ENCODE measurements at places on chromosomes 13 and 19.

DNA sequence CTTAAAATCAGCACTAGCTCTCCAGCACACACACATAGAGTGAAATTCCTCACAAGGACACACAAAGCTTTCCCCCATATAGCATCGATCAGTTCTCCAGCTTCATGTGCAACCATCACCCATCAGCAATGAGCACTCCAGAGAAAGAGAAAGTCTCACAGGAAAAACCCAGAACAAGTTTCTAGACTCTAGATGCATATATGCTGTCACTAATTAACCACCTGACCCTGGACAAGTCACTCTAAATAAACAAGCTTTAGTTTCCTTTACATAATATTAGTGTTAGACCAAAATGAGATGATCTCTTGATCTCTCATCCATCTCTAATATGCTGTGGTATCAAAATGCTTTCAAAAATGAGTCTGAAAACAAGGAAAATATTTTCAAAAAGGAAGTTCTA, 81.2 kb downstream of the TBC1D4 start:
- H3K36me3 ChIP-seq: no peaks in the 10 kb centered on the region
- no peak overlapping the region for H3K27ac ChIP-seq
- no peak overlapping the region for H3K4me3 ChIP-seq
- no peak for DNase-seq
- H3K27me3 ChIP-seq: peaks cover 14% of the 10 kb centered on the region
- H3K4me1 ChIP-seq: no peaks in the 10 kb centered on the region

DNA sequence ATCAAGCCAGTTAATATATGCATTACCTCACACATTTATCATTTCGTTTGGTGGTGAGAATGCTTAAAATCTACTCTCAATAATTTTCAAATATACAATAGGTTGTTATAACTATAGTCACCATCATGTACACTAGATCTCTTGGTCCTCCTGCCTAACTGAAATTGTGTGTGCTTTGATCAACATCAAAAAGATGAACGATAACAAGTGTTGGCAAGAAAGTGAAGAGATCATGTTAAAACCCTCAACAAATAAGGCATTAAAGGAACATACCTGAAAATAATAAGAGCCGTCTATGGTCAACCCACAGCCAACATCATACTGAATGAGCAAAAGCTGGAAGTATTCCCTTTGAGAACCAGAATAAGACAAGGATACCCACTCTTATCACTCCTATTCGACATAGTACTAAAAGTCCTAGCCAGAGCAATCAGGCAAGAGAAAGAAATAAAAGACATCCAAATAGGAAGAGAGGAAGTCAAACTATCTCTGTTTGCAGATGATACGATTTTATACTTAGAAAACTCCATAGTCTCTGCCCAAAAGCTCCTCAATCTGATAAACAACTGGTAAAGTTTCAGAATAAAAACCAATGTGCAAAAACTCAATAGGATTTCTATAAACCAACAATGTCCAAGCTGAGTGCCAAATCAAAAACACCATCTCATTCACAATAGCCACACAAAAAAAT, 27.9 kb upstream of the OR10H1 start:
- peaks cover 21% of the 10 kb centered on the region for H3K4me1 ChIP-seq
- no peak overlapping the region for H3K4me3 ChIP-seq
- H3K36me3 ChIP-seq: no peaks in the 10 kb centered on the region
- no peaks in the 10 kb centered on the region for H3K27me3 ChIP-seq
- H3K27ac ChIP-seq: peak overlapping the region; percentile 22

- no peak overlapping the region for H3K27ac ChIP-seq
- no peaks in the 10 kb centered on the region for H3K27me3 ChIP-seq
- H3K36me3 ChIP-seq: no peaks in the 10 kb centered on the region
- DNase-seq: peak; percentile 32
- peaks cover 62% of the 10 kb centered on the region for H3K4me1 ChIP-seq
Observed at GRCh38 chr13:40318366-40318765, 348.1 kb downstream of the FOXO1 start.

- peaks cover 11% of the 10 kb centered on the region for H3K27me3 ChIP-seq
- H3K4me1 ChIP-seq: no peaks in the 10 kb centered on the region
- no peak overlapping the region for H3K4me3 ChIP-seq
- H3K36me3 ChIP-seq: no peaks in the 10 kb centered on the region
Observed at GRCh38 chr13:36251526-36251925, 37.2 kb upstream of the SOHLH2 start.

DNA sequence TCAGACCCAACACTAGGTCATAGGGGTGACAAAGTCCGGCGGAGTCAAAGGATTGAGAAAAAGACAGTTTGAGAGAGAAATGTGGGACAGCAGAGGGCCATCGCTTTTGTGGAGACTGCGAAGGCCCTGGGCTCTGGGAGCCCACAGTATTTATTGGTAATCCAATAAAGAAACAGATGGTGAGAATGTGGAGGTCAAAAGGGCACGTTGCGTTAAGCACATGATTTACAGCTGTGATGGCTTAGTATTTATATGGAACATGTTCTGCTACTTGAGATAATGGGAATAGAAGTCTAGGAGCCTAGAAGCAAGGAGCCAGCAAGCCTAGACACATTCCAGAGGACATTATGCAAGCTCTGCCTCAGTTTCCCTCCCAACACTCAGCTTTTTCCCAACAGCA, 2521.1 kb downstream of the PCDH9 start:
- H3K27me3 ChIP-seq: no peaks in the 10 kb centered on the region

GRCh38 chr13:39599842-39600241, 3.2 kb downstream of the LHFPL6 start:
- H3K4me3 ChIP-seq: no peak overlapping the region
- H3K27me3 ChIP-seq: peaks cover 36% of the 10 kb centered on the region
- H3K27ac ChIP-seq: no peak overlapping the region
- no peaks in the 10 kb centered on the region for H3K36me3 ChIP-seq
- DNase-seq: no peak
- peaks cover 6% of the 10 kb centered on the region for H3K4me1 ChIP-seq

- H3K27ac ChIP-seq: no peak overlapping the region
- no peaks in the 10 kb centered on the region for H3K4me1 ChIP-seq
- no peaks in the 10 kb centered on the region for H3K27me3 ChIP-seq
- no peak overlapping the region for H3K4me3 ChIP-seq
- H3K36me3 ChIP-seq: no peaks in the 10 kb centered on the region
- DNase-seq: no peak
Observed at GRCh38 chr13:34469196-34469986, 472.7 kb upstream of the NBEA start.

DNA sequence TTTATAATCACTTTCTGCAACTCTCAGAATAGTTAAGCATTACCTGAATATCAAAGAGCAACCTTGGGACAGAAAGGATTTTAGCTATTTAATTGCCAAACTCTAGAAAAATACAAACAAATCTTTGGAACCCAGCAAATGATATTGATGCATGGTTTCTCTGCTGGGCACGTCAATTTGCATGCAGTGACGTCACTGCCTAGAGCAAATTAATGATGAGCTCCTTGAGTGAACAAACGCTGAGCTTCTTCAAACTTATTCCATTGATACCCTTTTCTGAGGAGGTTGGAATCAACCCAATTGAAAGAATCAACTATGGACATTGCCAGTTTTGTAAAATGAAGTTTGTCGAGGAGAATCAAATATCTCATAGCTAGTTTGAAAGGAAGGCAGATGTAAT, 259.9 kb upstream of the SOX21 start:
- H3K4me1 ChIP-seq: peaks cover 7% of the 10 kb centered on the region
- H3K27ac ChIP-seq: no peak overlapping the region
- H3K27me3 ChIP-seq: peaks cover 23% of the 10 kb centered on the region
- no peak overlapping the region for H3K4me3 ChIP-seq
- H3K36me3 ChIP-seq: no peaks in the 10 kb centered on the region

GRCh38 chr13:78875792-78876580, 217.0 kb upstream of the OBI1 start:
- peak; percentile 29 for DNase-seq

DNA sequence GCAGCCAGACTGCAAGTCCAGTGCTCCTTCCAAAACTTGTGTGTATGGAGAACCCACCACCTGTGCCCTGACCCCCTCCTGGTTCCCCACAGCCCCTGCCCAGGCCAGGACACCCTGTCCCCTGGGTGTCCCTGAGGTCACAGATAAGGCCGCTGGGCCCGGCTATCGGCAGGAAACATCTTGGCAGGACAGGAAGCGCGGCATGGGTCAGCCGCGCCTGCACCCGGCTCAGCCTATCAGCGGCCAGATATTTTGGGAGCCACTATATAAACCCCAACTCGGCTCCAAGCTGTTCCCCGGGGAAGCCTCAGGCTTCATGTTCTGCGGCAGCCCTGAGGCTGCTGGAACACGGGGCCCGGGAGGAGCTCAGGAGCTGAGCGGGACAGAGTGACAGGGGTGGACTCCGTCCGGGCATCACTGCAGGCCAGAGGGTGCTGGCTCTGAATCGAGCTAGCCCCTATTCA, 60.8 kb downstream of the AP1M1 start:
- peaks cover 26% of the 10 kb centered on the region for H3K4me1 ChIP-seq
- H3K36me3 ChIP-seq: no peaks in the 10 kb centered on the region
- H3K27ac ChIP-seq: no peak overlapping the region
- DNase-seq: no peak
- peaks cover 2% of the 10 kb centered on the region for H3K27me3 ChIP-seq

DNA sequence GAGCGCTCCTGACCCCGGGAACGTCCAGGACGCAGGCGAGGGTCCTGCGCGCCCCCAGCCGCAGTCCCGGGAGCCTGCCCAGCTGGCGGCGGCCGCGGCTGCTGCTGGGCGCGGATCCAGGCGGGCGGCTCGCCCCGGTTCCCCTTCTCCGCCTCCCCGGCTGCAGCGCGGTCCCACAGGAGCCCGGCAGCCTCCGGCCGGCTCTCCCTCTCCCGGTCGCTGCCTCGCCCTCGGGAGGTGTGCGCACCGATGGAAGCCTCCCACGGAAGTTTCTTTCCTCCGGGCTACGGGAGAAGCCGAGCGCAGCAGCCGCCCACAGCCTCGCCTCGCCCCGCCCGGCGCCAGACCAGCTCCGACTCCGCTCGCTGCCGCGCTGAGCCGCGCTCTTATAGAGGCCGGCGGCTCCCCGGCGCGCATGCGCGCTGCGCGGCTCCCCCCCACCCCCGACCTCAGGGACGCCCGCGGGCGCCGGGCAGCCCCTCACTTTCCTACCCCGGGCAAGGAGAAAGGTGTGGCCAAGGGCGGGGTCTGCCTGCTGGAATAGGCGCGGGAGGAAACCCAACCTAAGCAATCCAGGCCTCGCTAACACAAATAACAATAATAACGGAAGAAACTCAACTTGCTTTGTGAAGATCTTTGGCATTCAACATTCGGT, at the start of gene SHISA2:
TSS of gene SHISA2 (minus strand) at position 360 of the 655 bp plus-strand sequence. CDS start 1,041 bp downstream, outside the sequence.
- DNase-seq: peak; percentile 72
- H3K27me3 ChIP-seq: peaks cover 31% of the 10 kb centered on the region
- H3K36me3 ChIP-seq: no peaks in the 10 kb centered on the region
- H3K27ac ChIP-seq: no peak within 1 kb of the TSS
- peaks cover 17% of the 10 kb centered on the region for H3K4me1 ChIP-seq
- peak within 1 kb of the TSS; percentile 34 for H3K4me3 ChIP-seq

DNA sequence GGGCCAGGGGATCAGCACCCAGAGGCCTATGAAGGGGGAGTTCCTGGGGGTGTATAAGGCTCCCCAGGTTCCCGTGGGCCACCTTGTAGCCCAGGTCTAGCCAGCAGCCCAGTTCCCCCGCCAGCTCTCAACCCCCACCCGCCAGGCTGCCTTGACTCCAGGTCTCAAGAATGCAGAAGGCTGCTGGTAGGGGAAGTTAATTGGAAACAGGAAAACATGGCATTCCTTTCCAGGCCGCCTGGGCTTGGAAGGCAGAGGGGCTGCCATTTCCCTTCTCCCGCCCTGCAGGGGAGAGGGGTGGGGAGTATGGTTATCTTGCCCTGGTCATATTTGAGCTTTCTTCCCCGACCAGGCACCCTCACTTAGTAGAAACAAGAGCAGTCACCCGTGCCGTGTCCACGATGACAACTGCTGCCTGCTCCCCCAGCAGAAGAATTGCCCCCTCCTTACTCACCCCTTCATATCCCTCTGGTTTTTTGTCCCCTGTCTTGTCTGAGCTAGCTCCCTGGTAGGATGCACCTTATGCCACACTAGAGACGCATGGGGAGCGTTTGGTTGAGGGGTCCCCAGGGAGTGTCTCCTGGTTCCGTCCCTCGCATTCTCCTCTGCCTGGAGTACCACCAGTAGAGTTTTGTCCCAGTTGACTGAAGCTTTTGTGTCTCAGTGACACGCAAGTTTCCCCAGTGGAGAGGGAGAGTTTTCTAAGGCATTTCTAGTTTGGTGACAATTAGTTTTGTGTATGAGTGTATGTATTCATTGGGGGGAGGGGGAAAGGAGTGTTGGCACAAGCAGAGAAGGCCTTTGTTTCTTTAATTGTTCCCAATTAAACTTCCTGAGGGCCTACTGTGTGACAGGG, 4.5 kb downstream of the BICRA start:
- no peak overlapping the region for H3K27ac ChIP-seq
- no peaks in the 10 kb centered on the region for H3K27me3 ChIP-seq
- peaks cover 34% of the 10 kb centered on the region for H3K4me1 ChIP-seq
- DNase-seq: no peak
- no peak overlapping the region for H3K4me3 ChIP-seq
- H3K36me3 ChIP-seq: peaks cover 7% of the 10 kb centered on the region

DNA sequence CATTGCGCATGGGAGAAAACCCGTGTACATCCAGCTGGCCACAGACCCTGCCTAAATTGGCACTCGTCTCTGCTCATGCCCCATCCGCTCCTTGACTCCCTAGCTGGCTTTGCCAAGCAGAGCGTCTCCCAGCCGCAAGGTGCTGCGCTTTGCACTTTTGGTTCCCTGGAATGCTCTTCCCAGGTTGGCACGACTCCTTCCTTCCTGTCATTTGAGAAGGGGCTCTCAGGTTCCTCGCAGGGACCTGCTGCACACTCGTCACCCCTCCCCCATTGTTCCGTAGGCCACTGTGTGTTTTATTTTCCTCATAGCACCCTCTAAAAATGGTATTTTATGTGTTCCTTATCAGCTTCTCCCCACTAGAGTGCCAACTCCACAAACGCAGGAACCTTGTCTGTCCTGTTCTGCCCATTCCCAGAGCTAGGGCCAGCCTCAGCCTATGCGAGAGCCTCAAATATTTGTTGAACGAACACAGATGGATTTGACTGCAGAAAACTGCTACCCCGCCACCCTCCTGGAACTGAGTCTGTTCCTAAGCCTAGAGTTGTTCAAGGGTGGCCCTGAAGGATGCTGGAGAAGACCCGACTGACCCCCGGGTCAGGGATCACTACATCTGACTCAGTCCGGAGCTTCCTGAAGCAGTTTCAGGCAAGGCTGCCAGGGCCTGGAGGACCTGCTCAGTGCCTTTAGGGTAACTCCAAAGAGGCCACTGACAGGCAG, 8.4 kb upstream of the CEBPA start:
- no peak overlapping the region for H3K27ac ChIP-seq
- no peak for DNase-seq
- H3K4me1 ChIP-seq: no peaks in the 10 kb centered on the region
- H3K4me3 ChIP-seq: no peak overlapping the region

- no peak overlapping the region for H3K4me3 ChIP-seq
- H3K27me3 ChIP-seq: peaks cover 70% of the 10 kb centered on the region
- H3K4me1 ChIP-seq: peaks cover 2% of the 10 kb centered on the region
- no peak for DNase-seq
- no peak overlapping the region for H3K27ac ChIP-seq
- H3K36me3 ChIP-seq: no peaks in the 10 kb centered on the region
Observed at GRCh38 chr19:53960886-53961285, 1.9 kb upstream of the CACNG8 start.

GRCh38 chr19:44499559-44499958, 763 bp downstream of the ZNF180 start:
- H3K27me3 ChIP-seq: peaks cover 2% of the 10 kb centered on the region
- no peak for DNase-seq
- H3K27ac ChIP-seq: peak overlapping the region; percentile 94

- H3K4me3 ChIP-seq: no peak overlapping the region
- DNase-seq: no peak
- peaks cover 2% of the 10 kb centered on the region for H3K36me3 ChIP-seq
Observed at GRCh38 chr13:44523146-44524015, 52.7 kb downstream of the TSC22D1 start.

- H3K27me3 ChIP-seq: no peaks in the 10 kb centered on the region
- H3K4me3 ChIP-seq: no peak overlapping the region
- no peaks in the 10 kb centered on the region for H3K4me1 ChIP-seq
- DNase-seq: no peak
- no peaks in the 10 kb centered on the region for H3K36me3 ChIP-seq
- H3K27ac ChIP-seq: no peak overlapping the region
Observed at GRCh38 chr19:55311797-55312196, 13.3 kb downstream of the TMEM150B start.

All from activated CD4-positive, alpha-beta T cell treated with anti-CD3 and anti-CD28 coated beads for 36 hours (primary cell).